ENCODE measurements at places on chromosomes 12 and 14. TPM values are rescaled to one million over a fixed set of nuclear protein-coding genes. Genes with fewer than 3 reads are reported as not detected.

The CCDC196 gene
- not detected for total RNA-seq

The TAS2R7 gene
- 0.32 TPM for total RNA-seq

The HOXC4 gene
- total RNA-seq = 4.2 TPM

The SBNO1 gene
- 32.1 TPM for total RNA-seq

The BTG1 gene
- 17.5 TPM for total RNA-seq

The PELI2 gene
- 2.2 TPM for total RNA-seq

The LRCOL1 gene
- not detected for total RNA-seq

The PRIM1 gene
- 37.2 TPM for total RNA-seq

The GAS2L3 gene
- 41.4 TPM for total RNA-seq

The INSM2 gene
- not detected for total RNA-seq

The ADCY4 gene
- not detected for total RNA-seq

The AQP5 gene
- not detected for total RNA-seq

The ITPR2 gene
- 6.9 TPM for total RNA-seq

The PZP gene
- total RNA-seq = not detected

The FOXN4 gene
- total RNA-seq = not detected

The PLEK2 gene
- total RNA-seq = 0.64 TPM

The RFC5 gene
- 47.5 TPM for total RNA-seq

The PPP4R4 gene
- total RNA-seq = 0.19 TPM

The AQP6 gene
- not detected for total RNA-seq

The PRH2 gene
- total RNA-seq = 1.0 TPM

The ZBTB42 gene
- total RNA-seq = 2.8 TPM

The TAS2R31 gene
- total RNA-seq = 1.4 TPM

The RBP5 gene
- total RNA-seq = not detected

The C12orf42 gene
- not detected for total RNA-seq

The PLEKHD1 gene
- not detected for total RNA-seq

The ITGB7 gene
- not detected for total RNA-seq

The CLEC2A gene
- not detected for total RNA-seq

The KCNK13 gene
- total RNA-seq = not detected

The RAD9B gene
- total RNA-seq = 1.0 TPM

The MSRB3 gene
- 40.8 TPM for total RNA-seq

The AQP2 gene
- not detected for total RNA-seq

The PGF gene
- 181 TPM for total RNA-seq

The BDKRB2 gene
- total RNA-seq = not detected

The OVCH1 gene
- 0.11 TPM for total RNA-seq

The NRIP2 gene
- not detected for total RNA-seq

The PHLDA1 gene
- 191 TPM for total RNA-seq

The GLRX5 gene
- 39.9 TPM for total RNA-seq

The COL2A1 gene
- total RNA-seq = not detected

The FGF23 gene
- not detected for total RNA-seq

The OTX2 gene
- not detected for total RNA-seq

The MIP gene
- not detected for total RNA-seq

The ASCL1 gene
- not detected for total RNA-seq

The EXOC3L4 gene
- total RNA-seq = 1.3 TPM

The SMIM41 gene
- not detected for total RNA-seq

The SSPN gene
- total RNA-seq = 9.0 TPM

The DAZAP2 gene
- total RNA-seq = 195 TPM

The WDR89 gene
- 10.9 TPM for total RNA-seq

The DBX2 gene
- total RNA-seq = not detected

The TPPP2 gene
- total RNA-seq = not detected

The KRT82 gene
- total RNA-seq = not detected

The DUSP16 gene
- total RNA-seq = 0.80 TPM

The SLC15A4 gene
- 35.8 TPM for total RNA-seq

The AVPR1A gene
- total RNA-seq = not detected

The ZNF10 gene
- total RNA-seq = 8.1 TPM

The POTEG gene
- total RNA-seq = not detected

The CLEC9A gene
- total RNA-seq = not detected

The HAL gene
- 0.17 TPM for total RNA-seq
